ENCODE measurements at places on chromosomes 7 and 10.

- peak; percentile 43 for DNase-seq
Measured at GRCh38 chr7:5665094-5666025, 116.1 kb downstream of the RNF216 start.

DNA sequence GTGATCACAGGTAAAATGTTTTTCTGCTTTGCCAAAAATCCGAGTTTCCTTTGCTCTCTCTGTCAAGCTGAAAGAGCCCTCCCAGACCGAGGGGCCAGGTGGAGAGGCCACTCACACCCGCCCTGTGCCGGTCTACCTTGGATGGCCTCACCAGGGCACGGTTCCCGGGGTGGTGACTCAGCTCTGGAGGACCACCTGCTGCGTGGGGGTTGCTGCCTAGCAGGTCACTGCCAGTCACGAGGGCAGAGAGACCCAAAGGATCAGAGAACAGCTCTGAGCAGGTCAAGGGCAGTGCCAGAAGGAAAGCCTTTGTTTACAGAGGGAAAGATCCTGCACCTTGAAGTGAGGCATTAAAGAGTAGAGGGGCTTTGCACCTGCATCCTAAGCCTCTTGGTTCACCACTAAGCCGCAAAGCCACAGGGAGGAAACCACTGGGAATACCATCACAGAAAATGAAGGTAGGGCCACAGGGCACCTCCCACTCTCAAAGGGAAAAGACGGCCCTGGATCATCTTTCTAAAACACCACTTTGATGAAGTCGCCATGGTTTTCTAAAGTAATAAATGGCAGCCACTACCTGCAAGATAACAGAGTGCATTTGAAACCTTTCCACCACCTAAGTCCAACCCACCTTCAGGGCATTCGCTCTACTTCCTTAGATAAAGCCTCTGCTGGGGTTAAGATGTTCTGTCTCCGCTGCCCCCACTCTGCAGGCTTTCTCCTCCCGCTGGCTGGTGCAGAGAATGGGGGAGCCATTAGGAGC, 160.3 kb upstream of the KLF14 start:
- no peak for DNase-seq

GRCh38 chr10:52313256-52313932, 687 bp upstream of the DKK1 start:
- DNase-seq = no peak

GRCh38 chr7:155834486-155835048, 22.3 kb upstream of the SHH start:
- DNase-seq = no peak

DNA sequence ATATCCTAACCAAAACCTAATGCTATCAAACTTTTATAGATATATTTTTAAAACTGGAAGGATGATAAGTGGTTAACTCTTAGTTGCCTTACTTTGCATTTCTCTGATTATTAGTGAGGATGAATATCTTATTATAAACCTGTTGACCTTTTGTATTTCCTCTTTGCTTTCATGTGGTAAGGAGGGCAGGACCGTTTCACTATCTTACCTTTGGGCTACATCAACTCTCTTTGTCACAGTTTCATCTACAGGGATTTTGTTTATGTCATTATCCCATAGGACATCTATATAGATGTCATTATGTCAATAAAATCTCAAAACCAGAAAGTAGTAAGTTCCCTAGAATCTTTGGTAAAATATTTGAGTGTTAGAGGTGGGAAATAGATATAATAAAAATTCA, 219.3 kb downstream of the THSD7A start:
- no peak for DNase-seq

- no peak for DNase-seq
Measured at GRCh38 chr7:155462163-155462735, 4.3 kb downstream of the EN2 start.

DNA sequence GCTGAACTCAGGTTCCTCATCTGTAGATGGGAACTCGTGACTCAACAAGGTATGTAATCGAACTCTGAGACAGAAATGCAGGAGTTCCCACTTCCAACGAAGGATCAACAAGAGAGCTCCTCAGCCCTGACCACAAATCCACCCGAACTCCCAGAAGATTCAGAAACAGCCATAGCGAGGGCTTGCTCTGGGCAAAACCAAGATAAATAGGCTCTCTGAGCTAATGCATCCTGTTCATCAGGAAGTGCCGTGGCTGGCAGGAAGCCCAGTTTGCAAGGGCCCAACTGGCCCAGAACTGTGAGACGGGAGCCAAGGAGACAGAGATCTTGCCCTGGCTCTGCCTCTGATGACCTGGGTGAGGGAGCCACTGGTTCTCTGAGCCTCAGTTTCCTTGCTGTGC, 141.7 kb upstream of the PFKP start:
- DNase-seq = no peak

DNA sequence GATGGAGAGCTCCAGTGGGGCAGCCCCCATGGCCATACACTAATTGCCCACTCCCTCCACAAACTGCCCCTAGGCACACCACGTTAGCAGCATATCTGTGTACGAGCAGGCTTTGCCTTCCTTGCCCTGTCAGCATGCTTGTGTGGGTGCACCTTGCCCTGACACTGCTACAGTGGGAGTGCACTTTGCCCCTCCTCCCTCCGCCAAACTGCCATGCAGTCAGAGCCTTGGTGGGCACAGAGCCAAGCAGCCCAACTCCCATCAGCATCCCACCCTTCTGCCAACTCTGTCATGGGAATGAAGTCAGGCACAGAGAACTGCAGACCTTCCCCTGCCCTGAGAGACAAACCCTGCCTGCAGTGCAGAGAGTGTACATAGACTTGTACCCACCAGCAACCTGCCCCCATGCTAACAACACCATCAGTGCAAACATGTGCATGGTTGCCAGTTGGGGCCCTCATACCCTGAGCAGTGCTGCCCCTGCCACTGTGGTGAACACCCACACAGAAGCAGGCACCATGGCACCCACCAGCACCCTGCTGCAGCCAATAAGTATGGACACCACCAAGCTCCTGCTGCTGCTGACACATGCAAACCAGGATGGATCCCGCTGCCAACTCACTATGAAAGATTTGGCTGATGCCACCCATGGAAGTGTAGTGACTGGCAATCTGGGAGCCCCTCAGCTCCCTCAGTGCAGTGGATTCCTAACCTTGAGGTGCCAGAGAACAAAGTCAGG, 1197.7 kb upstream of the CELF2 start:
- no peak for DNase-seq

- no peak for DNase-seq
Measured at GRCh38 chr10:17196045-17196444, 5.4 kb downstream of the TRDMT1 start.

DNA sequence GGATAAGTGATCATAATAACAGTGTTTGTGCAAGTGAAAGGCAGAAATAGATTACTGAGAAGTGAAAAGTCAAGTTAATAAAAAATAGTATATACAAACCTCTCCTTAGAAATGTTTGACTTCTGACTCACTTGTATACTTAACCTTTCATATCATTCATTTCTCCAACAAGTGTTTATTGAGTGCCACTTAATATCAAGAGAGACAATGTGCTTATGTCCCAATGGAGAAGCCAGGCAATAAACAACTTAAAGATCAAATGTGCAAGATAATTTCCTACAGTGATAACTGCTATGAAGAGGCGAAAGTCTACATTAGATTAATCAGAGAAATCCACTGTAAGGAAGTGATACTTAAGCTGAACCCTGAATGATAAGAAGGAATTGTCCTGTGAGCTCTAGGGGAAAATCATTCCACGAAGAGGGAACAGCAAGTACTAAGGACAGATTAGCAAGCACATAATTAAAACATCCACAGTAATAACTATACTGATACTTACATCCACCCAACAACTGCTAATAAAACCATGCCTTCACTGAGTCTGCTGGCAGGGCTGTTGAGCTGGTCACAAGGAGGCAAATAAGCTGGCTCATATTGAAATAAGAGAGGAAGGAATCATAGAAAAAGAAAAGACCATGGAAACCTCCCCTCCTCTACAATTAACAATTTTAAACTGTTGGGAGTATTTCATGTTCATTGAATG, 203.5 kb downstream of the CTNNA3 start:
- no peak for DNase-seq

GRCh38 chr10:1022413-1022812, 3.2 kb downstream of the IDI2 start:
- no peak for DNase-seq

- DNase-seq = peak; percentile 13
Measured at GRCh38 chr10:73650537-73651331, 5.1 kb downstream of the SYNPO2L start.

DNA sequence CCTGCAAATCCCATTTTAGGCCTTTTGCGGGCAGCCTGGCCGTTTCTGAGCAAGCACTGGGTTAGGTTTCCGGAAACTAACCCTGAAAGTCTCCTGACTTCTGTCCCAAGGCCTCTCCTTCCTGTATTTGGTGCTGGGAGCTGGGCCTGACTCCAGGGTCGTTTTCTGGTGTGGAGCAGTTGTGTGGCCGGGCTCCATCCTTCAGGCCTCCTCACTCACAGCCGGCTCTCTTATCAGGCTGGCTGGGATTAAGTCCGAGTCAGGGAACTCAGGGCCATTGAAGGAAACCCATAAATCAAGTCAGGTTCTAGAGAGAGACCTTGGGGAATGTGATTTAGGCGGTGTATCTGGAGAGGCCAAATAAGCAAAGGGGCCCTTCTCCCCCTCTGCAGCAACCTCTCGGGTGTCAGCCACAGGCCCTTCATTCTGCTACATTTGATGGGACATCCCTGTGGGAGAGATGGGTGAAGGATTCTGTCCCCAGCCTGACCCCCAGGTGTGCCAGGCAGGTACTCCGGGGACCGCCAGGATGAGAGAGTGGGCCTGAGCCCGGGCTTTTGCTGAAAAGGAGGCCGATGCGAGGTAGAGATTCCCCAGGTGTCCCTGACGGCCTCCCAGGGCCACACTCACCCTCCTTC, 3.3 kb downstream of the GATA3 start:
- DNase-seq = no peak

DNA sequence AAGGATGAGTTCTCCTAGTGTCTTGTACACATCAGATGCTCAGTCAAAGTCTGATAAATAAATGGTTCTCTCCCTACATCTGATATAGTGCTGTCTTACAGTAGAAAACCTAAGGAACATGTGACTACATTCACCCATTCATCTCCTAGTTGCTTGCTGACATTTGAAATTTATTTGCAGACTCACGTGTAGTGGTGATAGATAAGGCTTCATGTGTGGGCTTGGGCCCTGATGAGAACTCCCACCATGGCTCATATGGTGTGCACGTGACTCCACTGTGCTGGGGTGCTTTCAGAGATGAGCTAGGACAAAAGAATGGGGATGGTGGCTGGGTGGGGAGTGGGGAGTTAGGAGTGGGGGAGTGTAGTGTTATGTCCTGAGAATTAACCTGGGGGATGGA, 287.3 kb downstream of the RPS24 start:
- no peak for DNase-seq

All from AG09309 (cell line).